ENCODE measurements at places on chromosomes 12 and 14.

- DNase-seq, result peak; percentile 6
Observed at GRCh38 chr12:14167005-14167628, 185.7 kb upstream of the GRIN2B start.

DNA sequence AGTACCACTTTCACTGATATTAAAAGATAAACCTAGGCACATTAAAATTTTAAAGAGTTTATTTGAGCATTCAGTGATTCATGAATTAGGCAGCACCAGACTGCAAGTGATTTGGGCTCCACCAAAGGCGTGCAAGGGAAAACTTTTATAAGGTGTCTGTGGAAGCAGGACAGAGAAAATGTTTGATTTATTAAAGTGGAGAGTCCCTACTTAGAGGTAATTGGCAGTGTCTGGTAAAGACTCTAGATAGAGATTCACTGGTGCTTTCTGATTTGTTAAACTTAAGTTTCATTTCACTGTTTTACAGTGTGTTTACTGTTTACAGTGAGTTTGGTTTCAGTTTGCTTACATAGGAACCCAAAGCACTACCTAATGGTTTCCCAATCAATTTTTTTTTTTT, 72.8 kb downstream of the ANKS1B start:
- no peak for DNase-seq

GRCh38 chr12:116068853-116069252, 208.6 kb downstream of the MED13L start:
- DNase-seq, result no peak

DNA sequence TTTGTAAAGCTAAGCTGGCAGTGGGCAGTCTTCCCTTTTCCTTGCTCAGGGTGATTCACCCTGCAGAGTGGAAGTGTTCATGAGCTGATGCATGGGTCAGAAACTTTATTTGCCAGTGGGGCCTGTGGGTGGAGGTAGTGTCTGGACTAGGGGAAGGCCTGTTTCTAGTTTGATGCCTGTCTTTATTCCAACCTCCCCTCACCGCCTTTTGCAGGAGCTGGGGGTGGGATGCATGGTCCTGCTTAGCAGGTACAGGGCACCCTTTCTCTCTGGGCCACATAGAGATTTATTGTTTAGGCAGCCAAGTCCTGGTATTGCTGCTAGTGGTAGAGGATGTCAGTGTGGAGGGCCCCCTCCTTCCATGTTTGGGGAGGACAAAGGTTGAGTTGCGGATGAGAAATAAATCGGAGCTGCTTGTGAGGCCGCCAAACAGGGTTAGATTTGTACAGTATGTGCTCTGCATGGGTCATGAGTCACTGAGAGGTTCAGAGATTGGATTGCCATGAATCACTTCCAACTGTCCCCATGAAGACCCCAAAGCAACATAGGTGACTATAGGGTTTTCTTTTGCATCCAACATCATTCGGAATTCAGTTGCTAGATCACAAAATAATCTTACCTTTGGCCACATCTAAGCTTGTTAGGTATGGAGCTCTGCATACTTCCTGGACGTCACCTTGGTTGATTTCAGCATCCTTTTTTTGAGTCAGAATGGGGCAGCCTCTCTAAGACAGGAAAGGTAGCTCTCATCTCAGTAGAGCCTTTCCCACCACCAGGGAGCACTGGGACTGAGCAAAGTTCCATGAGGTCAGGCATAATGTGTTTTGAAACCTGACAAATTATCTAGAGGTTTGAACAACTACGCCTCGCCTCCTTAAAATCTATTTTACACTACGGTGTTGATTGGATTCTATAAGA, 8.8 kb downstream of the SMOC1 start:
- no peak for DNase-seq

DNA sequence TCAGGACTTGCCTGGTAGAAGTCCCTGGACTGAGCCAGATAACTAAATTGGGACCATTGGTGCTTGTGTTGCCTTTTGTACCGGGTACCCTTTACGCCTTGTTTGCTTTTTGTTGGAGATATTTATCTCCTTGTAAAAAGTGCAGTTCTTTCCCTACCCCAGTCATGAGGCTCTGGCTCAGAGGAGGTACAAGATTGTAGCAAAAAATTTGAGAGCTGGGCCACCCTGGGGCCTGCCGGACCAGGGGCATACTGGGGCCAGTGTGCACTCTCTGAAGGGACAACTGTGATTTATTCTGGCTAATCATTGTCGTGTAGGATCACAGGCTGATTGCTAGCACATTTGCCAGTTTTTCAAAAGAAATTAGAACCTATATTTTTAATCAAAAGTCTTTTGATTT, 13.2 kb downstream of the TPCN1 start:
- DNase-seq, result no peak

DNA sequence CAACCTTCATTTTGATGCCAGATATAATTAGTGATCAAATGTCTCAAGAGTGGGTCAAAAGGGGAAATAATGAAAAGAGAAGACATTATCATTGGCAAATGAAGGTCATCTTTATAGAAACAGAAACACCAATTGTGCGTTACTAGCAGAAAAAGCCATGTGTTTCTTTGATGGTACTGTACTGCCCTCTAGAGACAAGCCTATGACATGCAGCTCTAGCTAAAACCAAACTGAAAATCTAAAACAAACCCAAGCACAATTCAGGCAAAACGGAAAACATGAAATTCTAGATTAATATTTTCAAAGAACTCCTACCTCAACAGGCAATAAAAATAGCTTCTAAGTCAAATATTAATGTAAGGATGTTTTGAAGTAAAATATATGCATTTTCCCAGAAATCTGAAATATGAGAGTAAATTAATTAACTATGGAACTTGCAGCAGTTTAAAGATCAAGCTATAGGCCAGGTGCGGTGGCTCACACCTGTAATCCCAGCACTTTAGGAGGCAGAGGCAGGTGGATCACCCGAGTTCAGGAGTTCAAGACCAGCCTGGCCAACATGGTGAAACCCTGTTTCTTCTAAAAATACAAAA, 115.4 kb downstream of the KLHL28 start:
- peak; percentile 43 for DNase-seq

GRCh38 chr12:48678551-48679185, 3.4 kb downstream of the KANSL2 start:
- no peak for DNase-seq

- no peak for DNase-seq
Observed at GRCh38 chr14:54610051-54610977, 43.4 kb downstream of the SAMD4A start.

- DNase-seq, result no peak
Observed at GRCh38 chr14:103151270-103151945, 28.1 kb downstream of the TNFAIP2 start.

DNA sequence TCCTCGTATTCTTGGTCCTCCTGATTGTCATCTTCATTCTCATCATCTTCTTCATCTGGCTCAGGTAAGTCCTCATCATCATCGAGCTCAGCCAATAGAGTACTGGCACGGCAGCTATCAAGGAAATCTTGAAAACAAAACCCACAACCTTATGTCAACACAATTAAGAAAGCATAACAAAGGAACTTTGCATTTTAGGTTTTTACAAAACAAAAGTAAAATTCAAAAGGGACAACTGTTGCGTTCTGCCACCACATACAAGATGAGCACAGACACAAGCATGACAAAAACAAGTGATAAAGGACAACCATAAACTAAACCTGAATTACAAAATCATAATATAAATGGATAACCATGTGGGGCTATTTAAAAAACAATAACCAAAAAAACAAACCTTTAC, 84.7 kb downstream of the HECTD1 start:
- DNase-seq, result no peak

DNA sequence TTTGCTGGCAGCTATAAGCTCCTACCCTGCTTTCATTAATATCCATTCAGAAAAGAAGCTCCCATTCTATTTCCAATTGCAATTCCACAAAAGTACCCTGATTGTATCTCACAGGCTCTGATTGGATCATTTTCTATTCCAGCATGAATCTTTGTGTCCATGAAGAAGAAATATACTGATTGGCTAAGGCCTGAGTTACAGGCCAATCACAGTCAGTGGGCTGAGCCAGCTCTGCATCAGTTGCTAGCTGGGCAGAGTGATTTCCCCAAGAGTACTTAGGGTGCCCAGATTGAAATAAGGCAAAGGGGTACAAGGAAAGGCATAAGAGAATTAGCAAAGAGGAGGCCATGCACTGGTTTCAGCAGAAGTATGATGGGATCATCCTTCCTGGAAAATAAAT, 14.4 kb downstream of the ART4 start:
- DNase-seq, result no peak

DNA sequence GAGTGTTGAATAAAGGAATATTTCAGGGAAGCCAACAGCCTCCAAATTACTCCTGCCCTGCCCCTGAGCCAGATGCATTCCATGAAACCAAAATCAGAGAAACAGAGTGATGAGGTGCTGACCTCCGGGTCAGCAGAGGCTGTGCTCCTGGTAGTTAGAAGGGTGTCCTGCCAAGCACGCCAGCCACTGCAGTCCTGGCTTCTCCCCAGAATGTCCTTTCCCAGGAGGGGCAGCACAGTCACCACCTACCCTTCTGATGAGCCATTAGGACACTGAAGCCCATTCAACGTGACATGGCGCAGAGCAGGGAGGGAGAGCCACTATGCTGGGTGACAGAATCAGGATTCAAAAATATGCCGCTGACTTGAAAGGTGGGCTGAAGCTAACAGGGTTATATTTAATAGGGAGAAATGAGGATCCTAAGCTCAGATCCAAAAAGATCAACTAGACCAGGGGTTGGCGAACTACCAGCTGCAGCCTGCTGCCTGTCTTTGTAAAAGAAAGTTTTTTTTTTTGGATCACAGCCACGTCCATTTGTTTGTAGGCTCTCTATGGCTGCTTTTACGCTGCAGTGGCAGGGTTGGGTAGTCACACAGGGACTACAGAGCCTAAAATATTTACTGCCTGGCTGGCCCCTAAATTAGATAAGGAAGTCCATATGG, 34.5 kb upstream of the PLEK2 start:
- DNase-seq, result peak; percentile 28

GRCh38 chr12:17169726-17170471, 563.9 kb upstream of the LMO3 start:
- DNase-seq, result no peak

DNA sequence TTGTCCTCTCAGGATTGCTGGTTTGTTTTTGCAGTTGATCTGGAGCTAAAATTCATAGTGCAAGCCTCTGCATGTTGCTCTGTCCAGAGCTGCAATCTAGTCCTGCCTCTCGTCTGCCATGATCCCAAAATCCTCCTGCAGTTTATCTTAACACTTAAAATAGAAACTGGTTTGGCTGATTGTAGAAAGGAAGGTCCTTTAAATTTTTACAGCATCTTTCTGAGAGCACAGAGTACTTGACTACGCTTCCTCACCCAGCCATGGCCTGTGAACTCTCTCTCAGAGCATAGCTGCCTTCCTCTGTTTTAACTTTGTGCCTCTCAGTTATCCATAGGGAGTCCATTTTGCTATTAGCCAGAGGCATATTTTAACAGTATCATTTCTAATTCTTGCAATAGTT, 877.1 kb downstream of the C12orf50 start:
- no peak for DNase-seq

GRCh38 chr14:76714470-76714869, 46.8 kb upstream of the VASH1 start:
- no peak for DNase-seq

DNA sequence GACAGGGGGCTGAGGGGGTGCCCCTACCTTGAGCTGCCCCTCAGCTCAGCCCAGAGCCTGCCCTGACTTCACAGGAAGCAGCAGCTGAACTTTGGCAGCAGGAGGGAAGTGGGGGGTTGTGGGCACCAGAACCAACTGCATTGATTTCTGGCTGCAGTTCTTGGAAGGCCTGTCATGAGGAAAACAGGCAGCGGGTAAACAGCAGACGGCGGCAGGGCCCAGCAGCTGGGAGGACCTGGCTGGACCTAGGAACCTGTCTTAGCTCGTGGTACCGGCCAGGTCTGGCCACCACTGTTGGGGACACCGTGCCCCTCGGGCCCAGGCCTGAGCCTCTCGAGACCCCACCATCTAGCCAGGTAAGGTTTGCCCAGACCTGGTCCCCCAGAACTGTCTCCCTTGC, 154.2 kb upstream of the MYL2 start:
- DNase-seq, result no peak

DNA sequence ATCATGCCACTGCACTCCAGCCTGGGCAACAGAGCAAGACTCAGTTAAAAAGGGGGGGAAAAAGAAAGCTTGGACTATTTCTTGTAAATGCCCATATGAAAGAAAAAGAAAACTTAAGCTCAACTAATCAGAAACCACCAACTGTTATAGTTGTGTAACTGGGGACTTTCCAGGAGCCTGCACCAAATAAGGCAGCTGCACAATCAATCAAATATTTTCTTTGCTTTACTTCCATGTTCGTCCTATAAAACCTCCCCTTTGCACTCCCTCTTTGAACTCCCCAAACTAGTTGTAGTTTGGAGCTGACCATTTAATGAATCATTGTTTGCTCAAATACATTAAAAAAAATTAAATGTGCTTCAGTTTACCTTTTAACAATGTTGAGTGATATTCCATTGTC, 54.9 kb downstream of the OTOGL start:
- no peak for DNase-seq

DNA sequence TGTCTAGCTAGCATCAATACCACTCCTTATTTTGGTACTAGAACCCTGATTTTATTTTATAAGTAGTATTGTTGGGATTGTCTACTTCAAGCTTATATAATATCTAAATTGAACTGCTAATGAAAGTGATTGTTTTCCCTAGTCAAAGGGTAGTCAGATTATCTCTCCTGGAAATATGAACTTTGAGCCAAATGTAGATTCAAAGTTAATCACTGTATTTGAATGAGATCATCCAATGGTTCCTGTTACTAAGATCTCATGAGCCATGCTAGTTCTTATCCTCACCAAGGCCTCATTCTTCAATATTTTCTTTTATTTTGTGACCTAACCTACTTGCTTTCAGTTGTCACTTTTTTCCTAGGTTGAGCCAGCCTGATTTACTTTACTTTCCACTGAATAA, 276.7 kb downstream of the RASSF9 start:
- DNase-seq, result no peak

- no peak for DNase-seq
Observed at GRCh38 chr12:118467641-118468305, 91.4 kb downstream of the SUDS3 start.

DNA sequence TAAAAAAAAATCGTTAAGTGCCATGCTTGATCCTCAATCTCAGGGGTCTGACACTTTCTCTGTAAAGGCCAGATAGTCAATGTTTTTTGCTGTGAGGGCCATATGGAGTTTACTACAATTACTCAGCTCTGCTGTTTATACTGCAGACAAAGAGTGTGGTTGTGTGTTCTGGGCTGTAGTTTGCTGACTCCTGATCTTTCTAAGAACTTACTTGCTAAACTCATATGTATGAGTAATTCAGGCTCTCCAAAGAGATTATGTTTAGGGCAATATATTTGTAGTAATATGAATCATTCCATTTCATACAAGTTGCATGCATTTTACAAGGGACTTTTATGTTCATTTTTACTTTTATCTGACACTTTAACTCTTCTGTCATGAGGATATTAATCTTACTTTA, 188.2 kb downstream of the TMTC2 start:
- no peak for DNase-seq

GRCh38 chr14:100669468-100669867, 57.2 kb upstream of the DLK1 start:
- DNase-seq, result no peak

- peak; percentile 80 for DNase-seq
Observed at GRCh38 chr12:89352492-89353187, at the start of gene DUSP6. Gene DUSP6 (minus strand): TSS chr12:89352501. CDS start chr12:89352039, 462 bp downstream.

Data from NCI-H2107 (cell line).